ENCODE measurements at places on chromosomes 16 and 17.

DNA sequence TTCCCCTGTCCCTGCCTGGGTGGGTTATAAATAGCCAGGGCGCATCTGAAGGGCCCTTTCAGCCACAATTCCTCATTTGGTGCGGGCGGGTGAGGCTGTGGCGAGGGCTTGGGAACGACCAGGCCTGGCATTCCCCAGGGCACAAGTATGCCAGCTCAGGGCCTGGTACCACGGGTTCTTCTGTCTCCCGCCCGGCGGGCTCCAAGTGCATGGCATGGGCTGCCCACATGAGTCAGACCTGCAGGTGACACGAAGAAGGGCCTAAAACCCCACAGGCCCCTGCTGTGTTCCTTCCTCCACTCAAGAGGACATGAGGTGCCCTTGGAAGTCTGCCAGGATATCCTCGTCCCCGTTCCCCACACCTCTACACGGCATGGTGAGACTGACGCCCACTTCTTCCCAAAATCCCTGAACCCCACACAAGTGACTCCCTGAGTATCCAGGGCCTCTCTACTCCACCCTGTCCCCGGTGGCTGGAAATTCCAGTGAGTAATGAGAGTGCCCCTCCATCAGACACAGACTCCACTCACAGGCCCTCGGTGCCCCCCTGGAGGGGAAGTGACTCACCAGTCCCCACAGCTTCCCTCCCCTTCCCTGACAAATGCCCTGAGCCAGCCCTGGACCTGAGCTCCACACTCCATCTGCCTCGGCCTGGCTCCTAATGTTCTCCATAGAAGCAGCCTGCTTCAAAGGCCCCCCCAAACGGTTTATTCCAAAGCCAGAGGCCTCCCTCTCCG is 68.8 kb downstream of the ABR start:
- no peak for DNase-seq

DNA sequence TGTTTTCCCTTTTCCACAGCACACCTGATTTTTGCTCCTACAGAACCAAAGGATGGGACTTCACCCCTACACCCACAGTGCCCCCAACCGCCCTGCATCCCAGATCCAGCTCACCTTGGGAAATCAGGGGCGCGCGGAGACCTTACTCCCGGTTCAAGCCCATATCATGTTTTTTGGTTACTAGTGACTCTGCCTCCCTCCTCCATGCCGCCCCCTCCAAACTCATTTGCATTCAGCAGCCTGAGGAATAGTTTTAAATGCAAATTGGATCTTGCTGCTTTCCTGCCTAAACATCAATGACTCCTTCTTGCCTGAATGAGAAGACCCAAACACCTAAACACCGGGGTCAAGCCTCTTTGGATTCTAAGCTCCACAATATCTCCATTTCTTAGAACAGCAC is 331.8 kb downstream of the TMEM114 start:
- no peak for DNase-seq

- peak; percentile 81 for DNase-seq
Observed at GRCh38 chr16:80122115-80122514, 418.7 kb upstream of the DYNLRB2 start.

GRCh38 chr16:79408355-79408754 is 192.2 kb downstream of the MAF start:
- DNase-seq = no peak

DNA sequence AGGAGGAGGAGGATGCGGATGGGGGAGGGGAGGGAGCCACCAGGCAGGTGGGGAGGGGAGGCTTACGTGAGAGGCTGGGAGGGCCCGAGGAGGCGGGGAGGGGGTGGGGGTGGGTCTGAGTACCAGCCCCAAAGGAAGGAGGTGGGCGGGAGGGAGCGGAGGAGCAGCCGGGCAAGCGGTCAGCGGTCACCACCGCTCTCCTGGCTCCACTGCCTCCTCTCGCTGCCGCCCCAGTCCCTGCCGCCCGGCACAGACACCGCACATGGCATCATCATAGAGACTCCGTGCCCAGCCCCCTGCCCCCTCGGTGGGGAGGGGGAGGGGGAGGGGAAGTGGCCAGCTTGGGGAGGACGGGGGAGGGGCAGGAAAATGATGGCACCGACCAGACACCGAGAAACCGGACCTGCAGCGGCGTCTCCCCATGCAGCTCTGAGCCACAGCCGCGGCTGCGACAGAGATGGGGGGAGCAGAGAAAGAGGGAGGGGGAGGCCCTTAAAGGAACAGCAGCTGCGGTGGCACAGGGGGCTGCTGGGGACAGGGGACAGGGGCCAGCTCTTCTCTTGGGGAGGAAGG is at the start of gene TLCD3B:
Gene TLCD3B, minus strand, starts transcription at position 431 of the 573 bp plus-strand sequence. CDS start 744 bp downstream, outside the sequence.
- no peak for DNase-seq

- no peak for DNase-seq
Observed at GRCh38 chr17:8503368-8503767, 67.7 kb downstream of the NDEL1 start.

DNA sequence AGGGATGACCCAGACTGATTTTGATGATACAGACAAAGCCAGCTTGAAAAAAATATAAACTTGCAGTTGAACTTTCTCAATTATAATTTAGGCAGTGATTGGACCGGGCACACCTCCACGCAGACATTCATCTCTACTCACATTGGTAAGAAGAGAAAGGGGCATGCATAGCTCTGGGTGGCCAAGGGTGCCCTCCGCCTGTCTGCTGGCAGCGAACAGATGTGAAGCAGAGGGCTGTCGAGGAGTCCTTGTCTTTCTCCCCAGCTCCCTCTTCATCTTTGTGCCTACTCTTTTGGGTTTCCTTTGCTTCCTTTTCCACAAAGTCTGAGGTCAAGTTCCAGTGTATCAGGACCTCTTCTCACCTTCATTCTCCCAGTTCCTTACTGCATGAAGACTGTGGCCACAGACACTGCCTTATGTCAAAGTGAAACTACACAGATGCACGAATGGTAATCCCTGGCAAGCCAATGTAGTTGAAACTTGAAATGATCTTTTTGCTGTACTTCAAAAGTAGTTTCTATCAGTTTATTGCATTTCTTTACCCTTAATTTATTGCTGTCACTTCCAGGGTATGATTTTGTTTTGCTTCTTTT is 343.7 kb upstream of the SOX9 start:
- DNase-seq = no peak

DNA sequence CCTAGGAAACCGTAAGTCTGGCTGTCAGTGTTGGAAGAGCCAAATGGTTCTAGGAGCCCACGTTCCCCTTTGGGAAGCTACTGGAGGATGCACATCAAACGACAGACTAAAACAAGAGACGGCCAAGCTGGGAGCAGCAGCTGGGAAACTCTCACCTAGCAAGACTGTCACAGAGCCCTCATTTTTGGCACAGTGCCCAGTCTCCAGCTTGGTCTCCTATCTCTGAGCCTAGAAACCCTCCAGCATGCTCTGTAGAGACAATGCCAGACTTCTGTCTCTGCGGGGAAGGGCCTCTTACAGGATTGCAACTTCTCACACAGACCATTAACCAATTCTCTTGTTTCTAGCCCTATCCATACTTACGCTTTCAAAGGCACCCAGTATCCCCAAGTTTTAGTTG is 23.5 kb downstream of the GTF3C1 start:
- DNase-seq = no peak

DNA sequence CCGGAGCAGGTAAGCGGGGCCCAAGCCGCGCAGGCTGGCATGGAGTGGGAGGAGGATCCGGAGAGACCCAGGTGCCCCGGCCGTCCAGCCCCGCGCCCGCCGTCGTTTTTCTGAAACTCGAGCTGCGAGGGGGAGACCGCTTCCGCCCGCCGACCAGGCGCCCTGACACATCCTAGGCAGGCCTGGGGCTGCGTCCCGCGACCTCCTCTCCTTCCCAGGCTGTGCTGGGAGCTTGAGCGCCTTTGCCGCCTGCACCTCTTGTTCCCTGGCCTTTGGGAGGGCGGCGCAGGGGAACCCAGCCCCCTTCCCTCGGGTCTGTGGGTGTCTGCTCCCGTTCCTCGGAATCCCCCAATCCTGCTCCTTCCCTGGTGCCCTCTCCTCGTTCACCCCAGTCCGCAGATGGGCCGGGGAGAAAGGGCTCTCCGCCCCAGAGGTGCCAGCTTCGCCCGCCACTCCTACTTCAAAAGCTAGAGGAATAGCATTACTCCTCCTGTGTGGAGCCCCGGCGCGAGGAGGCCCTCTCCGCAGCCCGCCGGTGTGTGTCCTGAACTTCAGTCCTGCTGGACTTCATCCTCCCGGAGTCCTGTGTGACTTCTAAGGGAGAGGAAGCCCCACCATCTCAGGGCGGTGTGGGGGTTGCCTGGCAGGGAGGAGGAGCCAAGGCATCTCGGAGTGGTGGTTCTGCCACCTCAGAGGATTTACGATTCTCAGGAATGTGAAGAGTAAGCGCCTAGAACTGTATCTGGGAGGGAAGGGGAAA is 1.0 kb downstream of the NHERF1 start:
- no peak for DNase-seq

DNA sequence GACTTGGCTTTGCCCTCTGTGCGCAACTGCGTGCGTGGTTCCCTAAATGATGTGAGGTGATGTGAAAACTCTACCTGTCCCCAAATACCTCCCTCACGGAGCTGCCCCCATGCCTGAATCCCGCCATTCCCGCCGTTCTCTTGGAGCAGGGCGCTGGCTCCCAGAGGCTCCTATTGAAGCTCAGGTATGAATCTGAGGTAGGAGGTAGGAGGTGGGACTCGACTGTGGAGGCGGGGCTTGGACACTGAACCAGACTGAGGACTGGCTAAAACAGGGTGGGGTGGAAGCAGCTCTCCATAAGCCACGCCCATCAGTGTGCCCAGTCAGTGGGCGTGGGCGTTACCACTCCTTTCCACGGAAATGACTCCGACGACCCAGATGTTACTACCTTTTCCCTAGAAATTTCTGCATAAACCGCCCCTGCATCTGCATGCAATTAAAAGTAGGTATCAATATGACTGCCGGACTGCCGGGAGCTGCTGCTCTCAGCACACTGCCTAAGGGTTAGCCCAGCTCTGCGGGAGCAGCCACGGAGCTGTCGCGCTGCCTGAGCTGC is 41.0 kb downstream of the FOXL1 start:
- DNase-seq = no peak

- DNase-seq = no peak
Observed at GRCh38 chr16:67679935-67680897, 13.6 kb downstream of the C16orf86 start.

GRCh38 chr16:86869288-86870022 is 291.1 kb downstream of the FOXL1 start:
- DNase-seq = no peak

GRCh38 chr16:11793840-11794239 is 3.2 kb downstream of the ZC3H7A start:
- DNase-seq = no peak

DNA sequence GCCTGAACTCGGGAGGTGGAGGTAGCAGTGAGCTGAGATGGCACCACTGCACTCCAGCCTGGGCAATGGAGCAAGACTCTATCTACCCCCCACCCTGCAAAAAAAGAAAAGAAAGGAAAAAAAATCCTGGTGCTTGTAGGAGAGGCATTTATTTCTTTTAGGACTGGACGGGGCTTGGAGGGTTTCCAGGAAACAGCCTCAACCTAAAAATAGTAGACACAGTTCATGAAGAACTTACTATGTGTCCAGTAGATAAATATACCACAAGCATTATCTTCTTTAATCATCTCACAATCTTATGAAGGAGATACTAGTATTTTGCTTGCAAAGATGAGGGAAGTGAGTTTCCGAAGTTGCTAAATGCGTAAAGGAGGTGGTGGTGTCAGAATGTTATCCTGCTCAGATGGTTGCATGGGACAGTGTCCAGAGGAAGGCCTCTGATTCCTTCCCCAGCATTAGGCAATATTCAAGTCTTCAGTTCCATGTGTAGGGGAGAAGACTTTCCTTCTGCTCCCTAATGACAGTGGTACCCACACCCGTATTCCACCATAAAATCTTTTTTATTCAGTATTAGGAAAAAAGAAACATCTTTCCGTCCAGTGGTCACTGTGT is 263.2 kb downstream of the WWOX start:
- no peak for DNase-seq

GRCh38 chr17:199806-200545 is 18.5 kb upstream of the DOC2B start:
- DNase-seq = no peak

GRCh38 chr17:78852709-78853121 is 12.1 kb upstream of the USP36 start:
- DNase-seq = no peak

DNA sequence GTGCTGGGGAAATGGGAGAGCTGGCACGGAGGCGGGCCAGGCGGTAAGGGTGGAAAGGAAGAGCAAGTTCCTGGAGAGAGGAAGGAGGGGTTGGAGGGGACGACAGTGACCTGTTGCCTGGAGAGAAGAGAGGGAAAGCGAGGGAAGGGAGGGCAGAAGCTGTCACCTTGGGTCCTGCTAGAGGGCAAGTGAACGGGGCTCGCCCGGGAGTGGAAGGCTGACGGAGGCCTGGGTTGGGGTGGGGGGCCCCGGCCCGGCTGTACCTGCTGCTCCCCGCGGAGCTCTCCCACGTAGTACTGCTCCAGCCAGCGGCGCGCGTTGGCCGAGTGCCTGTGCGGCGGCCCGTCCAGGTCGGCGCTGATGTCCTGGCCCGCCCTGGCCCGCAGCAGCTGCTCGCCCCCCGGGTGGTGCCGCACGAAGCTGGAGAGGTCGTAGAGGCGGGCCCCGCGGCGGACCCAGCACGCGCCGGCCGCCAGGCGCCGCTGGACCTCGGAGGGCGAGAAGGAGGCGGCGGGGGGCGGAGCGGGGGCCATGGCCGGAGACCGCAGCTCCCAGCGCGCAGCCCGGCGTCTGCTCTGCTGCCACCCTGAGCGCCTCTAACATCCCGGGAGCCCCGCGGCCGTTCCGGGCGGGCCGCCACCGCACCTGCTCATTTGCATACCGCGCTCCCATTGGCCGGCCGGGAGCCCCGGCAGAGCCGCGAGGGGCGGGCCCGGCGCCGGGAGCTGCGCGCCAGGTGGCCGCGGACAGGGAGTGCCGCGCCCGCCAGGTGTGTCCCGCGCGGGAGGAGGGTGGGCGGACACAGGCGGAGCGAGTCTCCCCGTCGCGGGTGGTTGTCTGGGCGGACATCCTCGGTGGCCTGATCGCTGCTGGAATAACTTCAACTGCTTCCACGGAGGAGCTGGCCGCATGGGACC is at the start of gene FA2H:
Gene FA2H, minus strand, starts transcription at position 598 of the 917 bp plus-strand sequence. Its CDS starts 65 bp downstream, at position 533.
- DNase-seq = no peak

- DNase-seq = no peak
Observed at GRCh38 chr17:74842146-74842598, 17.5 kb downstream of the GRIN2C start.

DNA sequence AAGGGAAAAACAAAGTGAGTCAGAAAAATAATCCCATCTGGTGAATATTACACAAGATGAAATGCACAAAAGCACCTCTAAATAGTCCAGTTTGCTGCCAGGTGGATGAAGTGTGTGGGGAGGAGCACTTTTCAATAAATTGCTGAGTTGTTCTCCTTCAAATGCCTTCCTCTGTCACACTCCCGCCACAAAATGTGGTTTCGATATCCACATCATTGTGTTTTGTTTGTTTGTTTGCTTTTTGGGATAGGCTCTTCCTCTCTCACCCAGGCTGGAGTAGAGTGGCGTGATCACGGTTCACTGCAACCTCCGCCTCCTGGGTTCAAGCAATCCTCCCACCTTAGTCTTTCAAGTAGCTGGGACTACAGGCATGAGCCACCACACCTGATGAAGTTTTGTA is 24.6 kb upstream of the SHISA9 start:
- DNase-seq = no peak

- no peak for DNase-seq
Observed at GRCh38 chr16:13351601-13352217, 450.3 kb downstream of the SHISA9 start.

Measured in suprapubic skin (tissue), 4 donors.